NB4 (cell line): ENCODE measurements at places on chromosomes 13 and 19.

DNA sequence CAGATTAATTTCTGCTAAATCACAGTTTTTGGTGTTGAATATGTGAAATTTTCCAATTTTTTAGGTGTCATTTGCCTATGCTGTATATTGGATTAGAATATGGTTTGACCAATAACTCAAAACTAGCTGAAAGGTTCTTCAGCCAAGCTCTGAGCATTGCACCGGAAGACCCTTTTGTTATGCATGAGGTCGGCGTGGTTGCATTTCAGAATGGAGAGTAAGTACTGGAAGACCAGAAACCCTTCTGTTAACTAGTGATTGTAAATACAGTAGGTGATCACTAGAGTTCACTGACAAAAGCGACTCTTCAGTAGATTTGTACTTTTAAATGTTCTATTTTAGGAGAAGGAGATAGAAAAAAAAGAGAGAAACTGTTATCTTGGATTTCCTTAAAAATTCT is 22.3 kb downstream of the CDC16 start:
- no peak for DNase-seq

DNA sequence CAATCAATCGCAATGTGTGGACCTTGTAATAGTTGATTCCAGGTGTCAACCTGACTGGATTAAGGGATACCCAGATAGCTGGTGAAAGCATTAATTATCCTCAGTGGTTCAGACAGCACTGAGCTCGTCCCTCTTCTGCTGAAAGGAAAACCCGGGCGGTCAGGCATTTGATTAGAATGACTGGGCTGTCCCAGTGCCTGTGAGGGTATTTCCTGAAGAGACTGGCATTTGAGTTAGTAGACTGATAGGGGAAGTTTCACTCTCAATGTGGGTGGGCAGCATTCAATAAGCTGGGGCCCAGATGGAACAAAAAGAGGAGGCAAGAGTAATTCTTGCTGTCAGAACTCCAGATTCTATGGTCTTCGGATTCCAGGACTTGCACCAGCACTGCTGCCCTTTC is 31.9 kb downstream of the KPNA3 start:
- no peak for DNase-seq

DNA sequence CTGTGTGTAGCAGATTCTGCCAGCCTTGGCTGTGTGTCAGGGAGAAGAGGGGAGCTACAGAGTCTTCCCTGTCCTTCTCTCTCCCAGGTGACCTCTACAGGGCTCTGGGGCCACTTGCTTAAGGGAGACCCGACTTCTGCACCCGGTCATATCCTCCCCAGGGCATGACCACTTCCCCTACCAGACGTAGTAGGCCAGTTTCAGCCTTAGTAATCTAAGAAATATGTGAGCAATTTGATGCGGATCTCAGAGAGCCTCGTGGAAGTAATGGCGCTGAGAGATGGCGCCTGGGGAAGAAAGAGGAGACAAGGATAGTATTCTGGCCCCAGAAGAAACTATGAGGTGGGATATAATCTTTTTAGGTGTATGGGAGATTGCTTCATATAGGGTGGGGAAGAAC is 41.9 kb downstream of the NFIX start:
- peak; percentile 27 for DNase-seq

DNA sequence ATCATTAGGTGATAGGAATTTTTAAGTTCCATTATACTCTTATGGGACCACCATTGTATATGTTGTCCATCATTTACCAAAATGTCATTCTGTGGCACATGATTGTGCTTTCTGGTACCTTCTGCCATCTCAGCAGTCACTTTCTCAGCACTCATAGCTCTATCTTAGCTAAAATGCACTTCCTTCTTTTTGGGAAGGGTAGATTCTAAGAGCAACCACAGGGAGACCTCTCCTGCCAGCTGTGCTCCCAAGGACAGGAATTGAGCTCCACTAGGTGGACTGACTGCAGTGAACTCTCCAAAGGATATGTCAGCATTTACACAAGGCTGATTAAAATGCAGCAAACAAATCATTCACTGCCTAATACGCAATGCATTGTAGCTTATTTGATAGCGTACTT is 91.8 kb upstream of the OBI1 start:
- no peak for DNase-seq

DNA sequence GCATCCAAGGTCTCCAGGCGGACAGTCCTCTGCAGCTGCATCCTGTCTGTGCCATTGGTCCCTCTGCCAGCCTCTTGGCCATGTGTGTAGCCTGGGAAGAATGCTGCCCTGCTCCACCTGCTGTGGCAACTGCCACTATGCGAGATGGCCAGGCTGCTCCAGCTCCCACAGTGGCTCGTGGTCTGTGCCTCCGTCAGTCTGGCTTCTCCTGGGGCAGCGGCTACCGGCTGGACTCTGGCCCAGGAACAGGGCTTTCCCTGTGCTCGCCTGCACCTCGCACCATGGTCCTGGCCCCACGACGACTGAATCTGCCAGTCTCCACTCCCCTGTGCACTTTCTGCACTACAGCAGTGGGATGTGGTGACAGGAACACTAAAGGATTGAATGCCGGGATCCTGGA is 26.7 kb upstream of the FFAR2 start:
- DNase-seq = no peak

GRCh38 chr19:15283141-15283883 is 49.0 kb downstream of the BRD4 start:
- DNase-seq = no peak

- DNase-seq = no peak
Observed at GRCh38 chr19:11499890-11500420, 5.7 kb downstream of the ZNF653 start.

DNA sequence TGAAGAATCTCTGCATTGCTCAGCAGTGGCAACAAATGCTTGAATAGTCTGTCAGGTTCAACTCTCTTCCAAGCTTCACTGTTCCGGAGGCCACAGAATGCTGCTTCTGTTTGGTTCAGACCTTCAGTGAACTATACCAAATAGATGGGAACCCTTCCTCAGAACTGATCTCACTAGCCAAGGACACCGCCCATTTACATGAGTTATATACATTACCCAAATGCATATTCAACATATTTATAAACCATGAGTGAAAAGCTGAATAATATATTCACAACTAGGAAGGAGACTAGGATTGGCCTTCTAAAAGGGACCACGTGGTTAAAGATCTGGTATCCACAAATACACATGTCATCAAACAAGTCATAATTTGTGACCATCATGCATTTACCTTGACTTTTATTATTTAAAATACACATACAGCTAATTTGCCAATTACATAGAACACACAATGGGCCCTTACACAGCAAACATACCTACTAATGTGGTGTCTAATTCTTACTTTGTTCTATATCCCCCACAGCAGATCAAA is 49.3 kb downstream of the ENOX1 start:
- DNase-seq = no peak

DNA sequence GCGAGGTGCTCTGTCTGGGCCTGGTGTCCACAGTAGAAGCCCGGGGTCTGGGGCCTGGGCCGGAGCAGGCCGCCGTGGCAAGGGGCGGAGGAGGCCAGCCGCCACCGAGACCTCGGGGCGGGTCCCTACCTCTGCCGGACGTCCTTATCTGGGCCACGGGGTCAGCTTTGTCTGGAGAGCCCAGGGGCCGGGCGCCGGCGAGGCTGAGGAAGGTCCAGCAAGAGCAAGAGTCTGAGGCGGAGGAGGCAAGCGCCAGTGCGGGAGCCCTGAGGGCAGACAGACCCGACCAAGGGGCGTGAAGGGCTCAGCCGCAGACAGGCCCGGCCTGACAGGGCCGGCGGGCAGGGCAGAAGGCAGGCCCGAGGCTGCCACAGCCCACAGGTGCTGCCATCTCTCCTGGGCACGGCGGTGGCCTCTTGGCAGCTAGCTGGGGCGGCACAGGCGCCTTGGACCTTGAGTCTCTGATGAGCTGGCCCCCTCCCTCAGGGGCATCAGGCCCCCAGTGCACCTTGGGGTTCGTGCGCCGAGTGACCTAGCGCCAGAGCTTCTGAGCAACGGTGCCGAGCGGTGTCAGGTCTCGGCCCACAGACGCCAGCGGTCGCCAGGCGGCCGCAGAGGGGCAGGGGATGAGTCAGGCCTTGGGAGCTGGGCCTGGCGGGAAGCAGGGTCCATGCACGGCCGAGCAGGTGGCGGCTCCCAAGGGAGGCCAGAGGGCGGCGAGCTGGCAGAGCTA is 19.1 kb upstream of the AKAP8 start:
- DNase-seq = no peak

DNA sequence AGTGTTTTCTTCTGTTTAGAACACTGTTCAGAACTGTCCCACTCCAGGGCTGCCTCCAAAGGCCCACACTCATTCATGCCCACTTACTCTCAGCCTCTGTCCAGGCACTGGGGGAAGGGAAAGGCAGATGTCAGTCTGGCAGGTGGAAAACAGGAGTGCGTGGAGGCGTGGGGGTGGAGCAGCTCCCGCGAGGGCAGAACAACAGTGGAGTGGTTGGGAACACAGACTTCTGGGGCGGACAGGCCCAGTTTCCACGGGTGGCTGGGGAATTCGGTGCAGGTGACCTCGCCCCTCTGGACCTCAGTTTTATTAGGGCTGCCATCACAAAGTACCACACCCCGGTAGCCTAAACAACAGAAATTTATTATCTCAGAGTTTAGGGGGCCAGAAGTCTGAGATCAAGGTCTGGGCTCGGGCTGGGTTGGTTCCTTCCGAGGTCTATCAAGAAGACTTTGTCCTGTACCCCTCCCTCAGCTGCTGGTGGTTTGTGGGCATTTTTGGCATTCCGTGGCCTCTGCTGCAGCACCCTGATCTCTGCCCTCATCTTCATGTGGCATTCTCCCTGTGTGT is 59.7 kb downstream of the SIPA1L3 start:
- no peak for DNase-seq

DNA sequence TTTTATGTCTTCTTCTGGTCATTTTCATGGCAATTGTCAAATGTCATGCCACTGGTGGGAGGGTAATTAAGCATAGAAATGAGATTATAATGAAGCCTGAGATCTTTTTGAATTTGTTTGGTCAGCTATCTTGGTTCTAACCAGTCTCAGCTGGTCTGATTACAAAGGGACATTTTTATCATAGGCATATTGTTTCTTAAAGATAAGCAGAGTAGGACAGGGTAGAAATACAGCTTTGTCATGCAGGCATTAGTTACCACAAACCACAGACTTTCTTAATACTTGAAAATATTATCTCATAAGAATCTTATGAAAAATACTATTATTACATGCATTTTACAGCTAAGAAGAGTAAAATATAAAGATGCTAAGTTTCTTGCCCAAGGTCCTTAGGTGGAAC is 1761.5 kb downstream of the PCDH9 start:
- DNase-seq = peak; percentile 8

DNA sequence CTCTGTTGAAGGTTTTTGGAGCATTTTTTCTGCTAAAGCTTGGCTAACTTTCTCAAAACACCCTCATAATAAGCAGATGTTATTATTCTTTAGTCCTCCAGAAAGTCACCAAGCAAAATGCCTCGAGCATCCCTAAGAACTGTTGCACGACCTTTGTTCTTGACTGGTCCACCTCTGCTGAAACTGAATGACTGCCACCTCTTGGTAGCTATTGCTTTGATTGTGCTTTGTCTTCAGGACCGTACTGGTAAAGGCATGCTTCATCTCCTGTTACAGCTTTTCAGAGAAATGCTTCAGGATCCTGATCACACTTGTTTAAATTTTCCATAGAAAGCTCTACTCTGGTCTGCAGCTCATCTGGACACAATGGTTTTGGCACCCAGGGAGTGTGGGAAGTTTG is 254.8 kb downstream of the DCT start:
- peak; percentile 2 for DNase-seq

GRCh38 chr13:93420206-93420605 is 193.6 kb downstream of the GPC6 start:
- DNase-seq = no peak

DNA sequence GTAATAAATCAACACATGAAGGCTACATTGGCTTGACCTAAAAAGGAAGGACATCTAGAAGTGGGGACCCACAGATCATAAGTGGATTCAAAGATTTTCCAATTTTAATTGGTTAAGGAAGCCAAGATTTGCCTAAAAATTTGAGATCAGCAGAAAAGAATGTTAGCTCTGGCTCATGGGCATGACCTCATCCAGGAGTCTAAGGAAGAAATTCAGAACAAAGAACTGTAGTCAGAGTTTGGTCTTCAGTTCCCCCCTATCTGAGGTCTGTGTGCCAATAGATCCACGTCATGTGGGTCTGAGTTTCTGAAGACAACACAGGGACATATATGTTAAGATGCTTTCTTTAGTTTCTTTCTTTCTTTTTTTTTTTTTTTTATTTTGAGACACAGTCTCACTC is 648.8 kb upstream of the SPRY2 start:
- DNase-seq = no peak

DNA sequence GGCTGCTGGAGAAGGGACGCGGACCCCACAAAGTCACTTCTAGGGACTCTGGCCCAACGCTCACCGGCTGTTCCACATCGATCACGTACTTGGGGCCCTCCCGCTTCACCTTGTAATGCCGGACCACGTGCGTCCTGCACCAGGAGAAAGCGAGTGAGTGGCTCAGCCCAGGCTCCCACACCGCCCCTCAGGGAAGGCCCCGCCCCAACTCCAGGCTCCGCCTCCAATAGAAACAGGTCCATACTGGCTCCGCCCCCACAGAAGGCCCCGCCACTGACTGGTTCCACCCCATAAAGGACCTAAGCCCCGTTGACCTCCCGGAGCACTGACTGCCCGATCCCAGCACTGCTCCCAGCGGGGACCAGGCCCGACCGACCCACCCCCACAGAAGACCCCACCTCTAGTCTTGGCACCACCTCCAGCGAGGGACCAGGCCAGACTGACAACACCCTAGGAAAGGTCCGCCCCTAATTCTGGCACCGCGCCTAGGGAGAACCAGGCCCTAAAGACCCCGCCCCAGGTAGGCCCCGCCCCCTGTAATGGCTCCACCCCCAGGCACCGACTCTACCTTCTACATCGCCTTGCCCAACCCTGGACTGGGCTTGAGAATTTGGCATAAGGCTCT is 11.3 kb downstream of the STAP2 start:
- DNase-seq = peak; percentile 37

- DNase-seq = no peak
Observed at GRCh38 chr19:47028195-47028601, 8.6 kb downstream of the NPAS1 start.

- no peak for DNase-seq
Observed at GRCh38 chr19:33813391-33814101, 16.9 kb downstream of the KCTD15 start.

DNA sequence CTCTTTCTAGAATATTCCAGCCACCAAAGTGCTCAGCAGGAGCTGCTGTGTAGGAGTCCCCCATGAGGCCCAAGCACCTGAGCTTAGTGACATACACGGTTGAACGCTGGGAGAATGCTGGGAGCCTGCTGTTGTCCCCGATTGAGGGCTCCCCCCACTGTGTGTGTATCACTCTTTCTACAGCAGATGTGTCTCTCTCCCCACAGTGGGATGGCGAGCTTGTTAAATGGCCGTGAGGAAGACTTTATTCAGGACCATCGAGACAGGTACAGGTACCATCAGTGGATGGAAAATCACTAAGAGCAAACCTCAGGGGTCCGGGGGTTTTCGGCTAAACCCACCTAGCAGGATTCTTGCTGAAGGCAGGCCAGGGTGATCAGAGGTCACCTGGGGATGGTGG is 22.7 kb downstream of the EPN1 start:
- no peak for DNase-seq
